ENCODE measurements at places on chromosomes 3 and 15.

- peak; percentile 46 for DNase-seq
These were observed 13.1 kb upstream of the USP3 start for GRCh38 chr15:63491116-63491827.

DNA sequence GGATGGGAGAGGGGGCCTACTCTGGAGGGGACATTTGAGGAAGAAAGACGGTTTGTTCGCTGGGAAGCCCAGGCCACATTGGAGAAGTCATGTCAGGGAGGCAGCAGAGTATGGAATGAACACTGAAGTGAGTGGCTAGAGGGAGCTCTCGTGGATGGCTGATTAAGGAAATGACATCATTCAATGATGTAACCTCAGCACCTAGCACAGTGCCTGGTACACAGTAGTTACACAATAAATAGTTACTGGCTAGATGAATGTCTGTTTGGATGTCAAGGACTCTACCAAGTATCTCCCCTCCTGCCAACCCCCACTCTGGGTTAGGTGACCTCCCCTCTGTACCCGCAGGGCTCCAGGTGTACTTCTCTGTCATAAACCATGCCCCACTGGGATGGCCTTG lies 121.1 kb downstream of the CLSTN2 start:
- no peak for DNase-seq

- DNase-seq: peak; percentile 24
These were observed 10.0 kb downstream of the ARMC8 start for GRCh38 chr3:138197058-138197457.

DNA sequence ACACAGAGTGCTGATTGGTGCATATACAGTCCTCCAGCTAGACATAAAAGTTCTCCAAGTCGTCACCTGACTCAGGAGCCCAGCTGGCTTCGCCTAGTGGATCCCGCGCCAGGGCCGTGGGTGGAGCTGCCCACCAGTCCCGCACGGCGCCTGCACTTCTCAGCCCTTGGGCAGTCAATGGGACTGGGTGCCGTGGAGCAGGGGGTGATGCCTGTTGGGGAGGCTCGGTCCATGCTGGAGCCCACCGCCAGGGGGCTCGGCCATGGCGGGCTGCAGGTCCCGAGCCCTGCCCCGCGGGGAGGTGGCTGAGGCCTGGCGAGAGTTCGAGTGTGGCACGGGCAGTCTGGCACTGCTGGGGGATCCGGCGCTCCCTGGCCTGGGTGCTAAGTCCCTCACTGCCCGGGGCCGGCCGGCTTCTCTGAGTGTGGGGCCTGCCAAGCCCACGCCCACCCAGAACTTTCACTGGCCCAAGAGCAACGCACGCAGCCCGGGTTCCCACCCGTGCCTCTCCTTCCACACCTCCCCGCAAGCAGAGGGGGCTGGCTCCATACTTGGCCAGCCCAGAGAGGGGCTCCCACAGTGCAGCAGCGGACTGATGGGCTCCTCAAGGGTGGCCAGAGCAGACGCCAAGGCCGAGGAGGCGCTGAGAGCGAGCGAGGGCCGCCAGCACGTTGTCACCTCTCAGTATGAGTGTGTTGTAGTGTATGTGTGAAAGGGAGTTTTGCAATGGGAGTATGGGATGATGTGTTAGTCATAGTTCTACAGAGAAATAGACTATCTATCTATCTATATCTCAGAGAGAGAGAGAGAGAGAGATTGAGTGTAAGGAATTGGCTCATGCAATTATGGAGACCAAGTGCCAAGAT lies 69.0 kb downstream of the UBE2E2 start:
- DNase-seq: no peak

DNA sequence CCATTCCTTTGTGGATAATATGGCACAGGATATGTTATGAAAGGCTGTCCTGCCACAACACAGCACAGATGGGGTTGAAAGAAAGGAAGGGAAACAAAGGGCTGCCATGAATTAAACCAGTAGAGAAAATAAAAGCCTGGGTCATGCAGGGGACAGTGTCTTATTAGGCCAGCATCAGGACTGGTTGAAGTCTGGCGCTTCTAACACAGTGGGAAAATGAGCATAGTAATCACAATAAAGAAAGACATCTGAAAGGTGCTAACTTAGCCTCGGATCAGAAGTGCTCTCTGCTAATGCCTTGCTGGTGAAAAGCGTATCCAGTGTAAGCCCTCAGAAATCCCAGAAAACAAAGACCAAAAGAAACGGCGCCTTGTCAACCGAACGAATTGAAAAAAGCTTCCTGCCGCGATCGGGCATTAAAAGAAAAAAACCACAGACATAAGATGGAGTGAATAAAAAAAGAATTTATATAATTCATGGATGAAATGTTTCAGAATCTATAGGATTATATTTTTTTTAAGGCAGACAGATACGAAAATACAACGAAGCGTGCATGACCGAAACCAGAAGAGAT lies 566 bp upstream of the MKRN3 start:
- DNase-seq: no peak

DNA sequence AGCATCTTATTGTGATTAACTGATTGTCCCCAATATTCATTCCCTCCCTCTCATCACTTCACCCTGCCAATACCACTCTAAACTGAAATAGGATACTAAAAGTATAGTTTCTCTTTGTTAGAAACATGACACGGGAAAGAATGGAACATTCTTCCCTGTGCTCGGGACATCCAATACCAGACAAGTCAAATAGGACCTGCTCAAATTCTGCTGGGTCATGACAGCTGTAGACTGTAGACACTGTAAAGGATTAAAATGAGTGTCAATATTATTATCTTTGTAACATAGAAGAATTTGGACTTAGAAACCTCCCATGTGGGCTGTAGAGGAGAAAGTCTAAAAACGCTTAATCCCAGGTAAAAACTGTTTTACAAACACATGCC lies 315.0 kb upstream of the NR2E3 start:
- no peak for DNase-seq

GRCh38 chr15:92339361-92339760 lies 54.3 kb upstream of the ST8SIA2 start:
- no peak for DNase-seq

DNA sequence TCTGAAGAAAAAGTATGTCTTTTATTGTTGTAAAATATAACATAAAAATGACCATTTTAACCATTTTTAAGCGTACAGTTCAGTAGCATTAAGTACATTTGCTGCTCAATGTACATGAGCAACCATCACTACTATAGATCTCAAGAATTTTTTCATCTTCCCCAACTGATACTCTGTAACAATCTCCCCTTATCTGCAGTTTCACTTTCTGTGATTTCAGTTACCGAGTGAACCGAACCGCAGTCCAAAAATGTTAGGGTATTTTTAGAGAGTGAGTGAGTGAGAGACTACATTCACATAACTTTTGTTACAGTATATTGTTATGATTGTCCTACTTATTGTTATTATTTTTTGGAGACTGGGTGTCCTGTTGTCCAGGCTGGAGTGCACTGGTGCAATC lies 9.0 kb upstream of the SLC25A26 start:
- DNase-seq: no peak

DNA sequence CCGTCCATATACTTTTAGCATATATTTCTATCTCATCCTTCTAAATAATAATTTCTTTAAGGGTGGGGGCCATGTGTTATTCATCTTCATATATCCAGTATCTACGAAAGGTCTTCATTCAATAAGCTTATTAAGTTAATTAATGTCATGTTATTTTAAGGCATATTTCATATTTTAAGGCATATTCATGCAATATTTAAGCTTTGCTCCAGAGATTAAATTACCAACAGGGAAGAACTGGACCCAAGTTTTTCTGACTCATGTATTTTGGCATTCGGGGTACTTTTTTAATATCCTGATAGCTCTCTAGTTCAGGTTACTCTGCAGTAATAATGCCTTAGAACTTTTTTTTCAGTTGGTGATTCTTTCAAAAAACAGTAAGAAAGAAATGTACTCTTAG lies 27.4 kb downstream of the PHC3 start:
- DNase-seq: peak; percentile 55

- peak; percentile 87 for DNase-seq
These were observed 147.3 kb upstream of the CDIN1 start for GRCh38 chr15:36432161-36432560.

DNA sequence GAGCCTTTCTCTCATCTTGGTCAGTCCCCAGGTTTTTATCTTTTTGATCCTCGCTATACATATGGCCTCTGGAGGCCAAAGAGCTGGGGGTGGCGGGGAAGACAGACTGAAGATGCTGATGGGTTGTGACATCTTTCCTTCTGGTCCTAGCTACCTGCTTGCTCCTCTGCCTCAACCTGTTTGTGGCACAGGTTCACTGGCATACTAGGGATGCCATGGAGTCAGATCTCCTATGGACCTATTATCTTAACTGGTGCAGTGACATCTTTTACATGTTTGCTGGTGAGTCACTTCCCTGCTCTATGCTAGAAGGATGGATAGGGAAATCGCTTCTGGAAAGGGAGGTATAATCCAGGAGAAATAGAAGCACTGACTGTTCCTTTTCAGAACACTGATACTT lies 8.8 kb downstream of the TMEM202 start:
- DNase-seq: no peak

DNA sequence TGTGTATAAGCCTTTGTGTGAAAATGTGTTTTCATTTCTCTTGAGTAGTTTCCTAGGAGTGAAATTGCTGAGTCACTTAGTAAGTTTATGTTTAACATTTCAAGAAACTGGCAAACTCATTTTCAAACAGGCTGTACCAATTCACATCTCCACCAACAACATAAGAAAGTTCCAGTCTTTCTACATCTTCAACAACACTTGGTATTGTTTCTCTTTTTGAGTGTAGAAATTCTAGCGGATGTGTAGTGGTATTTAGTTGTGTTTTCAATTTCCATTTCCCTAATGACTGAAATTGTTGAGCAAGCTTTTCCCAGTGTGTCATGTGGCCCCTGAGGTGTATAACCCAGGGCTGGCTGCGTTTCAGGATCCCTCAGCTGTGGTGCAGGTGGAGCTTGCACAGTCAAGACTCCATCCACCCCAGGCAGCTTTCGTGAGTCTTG lies 258.5 kb downstream of the PDCD6IP start:
- DNase-seq: no peak

GRCh38 chr15:49589030-49589429 lies 31.6 kb downstream of the FAM227B start:
- DNase-seq: no peak

GRCh38 chr3:181847276-181847675 lies 135.6 kb downstream of the SOX2 start:
- DNase-seq: no peak

GRCh38 chr15:64915518-64916227 lies 4.0 kb downstream of the ANKDD1A start:
- no peak for DNase-seq

DNA sequence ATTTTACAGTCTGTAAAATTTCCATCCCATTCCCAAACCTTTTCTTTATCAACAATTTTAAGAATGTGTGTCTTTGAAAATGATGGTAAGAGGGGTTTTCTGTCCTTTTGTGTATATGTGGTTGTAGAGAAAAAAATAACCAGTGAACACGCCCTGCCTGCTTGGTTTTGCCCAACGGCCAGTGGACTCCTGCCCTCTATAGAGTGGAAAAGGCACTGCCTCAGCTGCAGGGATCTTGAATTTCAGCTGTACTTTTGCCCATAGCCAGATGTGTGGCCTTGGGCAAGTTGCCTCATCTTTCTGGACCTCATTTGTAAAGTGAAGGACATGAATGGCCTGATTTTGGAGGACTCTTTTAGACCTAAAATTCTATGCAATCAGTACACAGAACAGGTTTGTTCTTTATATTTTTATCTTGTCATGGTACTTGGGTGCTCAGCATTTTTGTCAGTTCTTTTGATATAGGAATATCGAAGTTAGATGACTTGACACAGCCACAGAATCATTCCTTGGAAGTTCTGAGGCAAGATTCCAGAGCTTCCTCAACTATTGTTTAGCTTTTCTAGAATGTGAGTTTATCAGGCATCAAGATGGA lies 81.0 kb downstream of the CLDN11 start:
- DNase-seq: peak; percentile 41

DNA sequence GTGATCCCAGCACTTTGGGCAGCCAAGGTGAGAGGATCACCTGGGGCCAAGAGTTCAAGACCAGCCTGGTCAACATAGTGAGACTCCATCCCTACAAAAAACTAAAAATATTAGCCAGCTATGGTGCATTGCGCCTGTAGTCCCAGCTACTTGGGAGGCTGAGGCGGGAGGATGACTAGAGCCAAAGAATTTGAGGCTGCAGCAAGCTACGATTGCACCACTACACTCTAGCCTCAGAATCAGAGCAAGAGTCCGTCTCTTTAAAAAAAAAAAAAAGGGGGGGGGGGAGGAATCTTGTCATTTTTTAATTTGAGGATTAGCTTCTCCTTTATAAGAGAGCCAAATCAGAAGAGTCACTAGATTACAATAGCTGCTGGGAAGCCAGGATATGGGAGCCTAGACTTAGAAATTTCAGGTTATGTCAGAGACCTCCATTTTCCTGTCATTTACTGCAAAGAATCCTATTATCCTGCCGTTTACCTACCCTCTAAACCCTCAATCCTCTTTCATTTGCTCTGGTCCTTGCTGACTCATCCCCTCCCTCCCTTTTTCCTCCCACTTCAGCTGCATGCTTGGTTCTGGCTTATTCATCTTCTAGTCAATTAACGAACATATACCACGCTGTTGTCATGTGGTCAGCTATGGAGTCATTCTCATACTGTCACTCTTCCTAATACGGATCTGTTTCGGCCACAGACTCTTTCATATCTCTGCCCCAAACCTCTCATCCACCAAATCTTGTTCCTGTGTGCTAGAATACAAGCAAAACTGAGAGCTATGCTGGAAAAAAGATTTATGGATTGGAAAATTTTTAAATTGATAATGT lies 83.8 kb upstream of the PPIB start:
- DNase-seq: peak; percentile 91

- DNase-seq: no peak
These were observed 30.7 kb downstream of the NR1I2 start for GRCh38 chr3:119812491-119813058.

DNA sequence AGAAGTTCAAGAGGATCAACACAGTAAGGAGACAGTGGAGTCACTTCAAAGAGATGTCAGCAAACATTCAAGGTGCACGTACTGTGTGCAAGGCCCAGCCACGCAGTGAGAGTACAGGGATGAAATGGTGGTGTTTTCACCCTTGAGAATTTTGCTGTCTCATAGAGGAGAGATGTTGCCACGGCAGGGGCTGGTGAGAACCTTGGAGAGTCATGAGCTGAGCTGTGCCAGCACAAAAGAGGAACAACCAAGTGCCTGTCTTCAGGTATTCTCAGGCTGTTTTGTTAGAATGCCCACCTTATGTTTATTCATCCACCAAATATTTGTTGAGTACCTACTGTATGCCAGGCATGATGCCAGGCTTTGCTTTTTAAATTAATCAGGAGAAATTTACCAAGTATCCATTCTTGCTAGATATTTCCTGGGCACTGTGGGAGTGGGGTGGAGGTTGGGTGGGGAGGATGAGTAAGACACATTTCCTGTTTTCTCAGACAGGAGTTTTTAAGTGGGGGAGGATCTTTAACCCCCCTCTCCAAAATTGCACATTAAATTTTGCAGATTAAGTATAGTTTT lies 72.6 kb downstream of the SLC6A11 start:
- no peak for DNase-seq
